ENCODE measurements at places on chromosomes 4 and X. TPM values are rescaled to one million over a fixed set of nuclear protein-coding genes. Genes with fewer than 3 reads are reported as not detected.

The UGT2B10 gene
- not detected for total RNA-seq

DNA sequence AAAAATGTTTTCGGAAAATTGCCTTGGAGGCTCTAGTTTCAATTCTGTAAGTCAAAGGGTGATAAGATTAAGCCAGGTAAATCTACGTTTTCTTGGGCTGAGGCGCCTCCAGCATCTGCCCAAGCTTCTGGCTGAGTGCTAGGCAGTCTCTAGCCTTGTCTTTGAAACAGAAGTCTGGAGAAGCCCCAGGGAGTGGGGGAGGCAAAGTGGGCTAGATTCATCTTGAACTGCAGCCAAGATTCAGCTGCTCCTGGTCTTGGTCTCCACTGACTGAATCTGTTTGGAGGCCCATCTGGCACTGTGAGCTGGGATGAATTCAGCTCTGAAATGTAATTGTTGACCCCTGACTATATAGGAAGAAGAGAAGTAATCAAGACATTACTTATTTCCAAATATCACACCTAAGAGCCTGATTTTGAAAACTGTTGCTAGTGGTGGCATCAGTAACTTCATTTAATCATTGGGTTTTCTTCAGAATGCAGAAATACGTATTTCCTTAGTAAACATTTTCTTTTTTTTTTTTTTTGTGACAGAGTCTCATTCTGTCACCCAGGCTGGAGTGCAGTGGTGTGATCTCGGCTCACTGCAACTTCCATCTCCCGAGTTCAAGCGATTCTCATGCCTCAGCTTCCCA is 187.3 kb upstream of the LEF1 start:
- DNase-seq = no peak
- peaks cover 8% of the 10 kb centered on the region for H3K27me3 ChIP-seq
- H3K4me3 ChIP-seq = no peak overlapping the region
- no peaks in the 10 kb centered on the region for H3K4me1 ChIP-seq
- no peak overlapping the region for H3K27ac ChIP-seq

The SPANXN3 gene
- not detected for total RNA-seq

The SUPT20HL2 gene
- total RNA-seq = not detected

The FRMPD4 gene
- total RNA-seq = not detected

DNA sequence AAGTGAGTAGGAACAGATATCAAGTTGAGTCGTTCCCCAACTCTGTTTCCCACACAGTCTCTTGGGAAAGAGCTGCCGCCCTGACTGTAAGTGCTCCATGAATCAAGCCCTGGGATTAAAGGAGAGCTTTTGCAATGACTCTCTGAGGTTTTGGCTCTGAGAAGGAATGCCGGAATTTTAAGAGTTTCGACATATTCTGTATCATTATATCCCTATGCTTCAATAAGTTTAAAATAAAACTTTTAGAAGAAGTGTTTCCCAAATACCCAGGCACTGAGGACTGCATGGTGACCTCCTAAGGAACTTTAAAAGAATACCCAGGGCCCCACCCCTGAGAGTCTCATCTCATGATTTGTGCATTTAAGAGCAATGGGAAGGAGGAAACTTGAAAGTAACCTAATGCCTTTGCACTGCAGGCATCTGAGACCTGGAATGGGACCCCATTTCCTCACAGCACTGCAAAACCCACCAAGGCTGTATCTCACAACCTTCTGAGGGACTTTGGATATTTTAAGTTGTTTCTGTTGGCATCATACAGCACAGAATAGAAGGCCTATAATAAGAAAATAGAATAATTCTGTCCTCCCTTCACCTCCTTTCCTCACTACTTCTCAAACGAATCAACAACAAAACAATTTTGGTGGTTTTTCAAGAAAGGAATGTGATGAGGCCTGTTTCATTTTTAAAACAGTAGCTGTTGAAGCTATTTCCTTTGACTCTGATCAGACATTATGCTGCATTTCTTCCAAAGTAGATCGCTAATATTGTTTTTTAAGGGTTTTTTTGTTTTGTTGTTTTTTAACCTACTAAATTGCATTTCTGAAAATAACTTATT is 121.2 kb downstream of the GASK1B start:
- no peak for DNase-seq
- H3K27me3 ChIP-seq = no peaks in the 10 kb centered on the region
- H3K27ac ChIP-seq = no peak overlapping the region
- no peaks in the 10 kb centered on the region for H3K36me3 ChIP-seq

The PABPC4L gene
- total RNA-seq = not detected

DNA sequence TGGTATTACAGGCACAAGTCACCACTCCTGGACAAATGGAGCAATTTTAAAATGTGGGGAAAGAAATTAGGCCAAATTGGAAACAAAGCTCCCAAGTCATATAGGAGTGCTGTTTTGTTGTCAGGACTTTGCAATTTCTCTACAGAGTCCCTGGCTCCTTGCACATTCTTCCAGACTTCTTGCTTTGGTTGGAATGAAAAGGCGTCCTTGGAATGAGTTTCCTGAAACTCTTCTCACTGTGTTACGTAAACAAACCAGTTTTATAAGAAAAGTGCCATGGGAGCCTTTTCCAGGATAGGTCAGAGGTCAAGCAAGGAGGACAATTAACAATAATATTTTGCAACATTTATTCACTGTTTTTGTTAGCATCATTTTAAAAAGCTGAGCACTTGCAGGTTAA is 32.4 kb upstream of the KIT start:
- DNase-seq = no peak
- peaks cover 17% of the 10 kb centered on the region for H3K27me3 ChIP-seq
- H3K36me3 ChIP-seq = no peaks in the 10 kb centered on the region
- no peaks in the 10 kb centered on the region for H3K4me1 ChIP-seq
- no peak overlapping the region for H3K4me3 ChIP-seq

DNA sequence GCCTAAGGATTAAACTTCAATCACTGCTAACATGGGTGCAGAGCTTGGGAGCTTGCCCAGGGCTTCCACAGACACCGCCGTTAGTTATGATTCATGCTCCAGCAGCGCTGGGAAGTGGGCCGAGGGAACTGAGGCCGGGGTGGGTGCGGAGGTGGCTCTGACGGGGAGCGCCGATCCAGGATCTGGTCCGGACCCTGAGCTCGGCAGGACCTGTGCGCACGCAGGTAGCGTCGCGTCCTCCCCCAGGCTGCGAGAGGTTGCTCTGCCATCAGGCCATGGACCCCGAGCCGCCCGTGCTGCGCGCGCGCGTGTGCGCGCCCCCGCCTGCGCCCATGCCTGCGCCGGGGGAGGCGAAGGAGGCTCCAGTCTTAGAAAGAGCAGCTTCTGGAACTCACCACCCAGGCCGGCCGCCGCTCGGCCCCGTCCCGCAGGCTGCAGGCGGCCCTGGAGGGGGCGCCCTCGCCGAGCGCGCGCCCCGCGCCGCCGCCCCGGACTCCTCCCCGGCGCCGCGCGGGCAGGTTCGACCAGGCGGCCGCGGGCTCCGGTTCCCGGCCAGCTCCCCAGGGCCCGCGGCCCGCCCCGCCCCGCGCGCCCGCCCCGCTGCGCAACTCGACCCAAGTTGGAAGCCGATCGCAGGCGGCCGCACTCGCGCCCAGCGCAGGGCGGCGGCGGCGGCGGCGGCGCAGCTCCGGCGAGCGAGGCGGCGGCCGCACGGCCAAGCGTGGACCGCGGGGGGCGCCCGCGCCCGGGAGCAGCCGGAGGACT is 732 bp upstream of the ADRA2C start:
- H3K27me3 ChIP-seq = peaks cover 23% of the 10 kb centered on the region
- H3K36me3 ChIP-seq = no peaks in the 10 kb centered on the region
- no peak for DNase-seq
- H3K27ac ChIP-seq = no peak overlapping the region
- no peak overlapping the region for H3K4me3 ChIP-seq

DNA sequence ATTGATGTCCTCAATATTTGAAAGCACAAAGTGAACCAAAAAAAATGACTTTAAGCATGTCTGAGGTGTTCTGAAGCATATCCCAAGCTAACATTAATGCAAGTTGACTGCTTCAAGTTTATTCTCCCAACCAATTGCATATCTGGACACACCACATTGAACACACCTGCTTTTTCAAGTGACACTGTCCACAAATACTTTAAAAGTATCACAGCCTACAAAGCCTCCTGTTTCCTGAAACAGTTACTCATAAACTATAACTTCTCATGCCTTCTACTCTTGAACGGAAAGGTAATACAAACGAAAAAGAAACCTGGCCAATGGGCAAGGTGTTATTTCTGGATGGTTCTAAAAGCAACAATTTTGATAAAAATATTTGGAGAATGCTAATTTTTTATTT is 1.1 kb downstream of the CDKL2 start:
- H3K36me3 ChIP-seq = no peaks in the 10 kb centered on the region
- no peak overlapping the region for H3K27ac ChIP-seq
- no peaks in the 10 kb centered on the region for H3K27me3 ChIP-seq

The CT47B1 gene
- not detected for total RNA-seq

The CCDC149 gene
- not detected for total RNA-seq
